ENCODE measurements at places on chromosomes 16 and 17. TPM values are rescaled to one million over a fixed set of nuclear protein-coding genes. Genes with fewer than 3 reads are reported as not detected.

- DNase-seq = no peak
Observed at GRCh38 chr17:19370493-19370960, 7.8 kb upstream of the MAPK7 start.

DNA sequence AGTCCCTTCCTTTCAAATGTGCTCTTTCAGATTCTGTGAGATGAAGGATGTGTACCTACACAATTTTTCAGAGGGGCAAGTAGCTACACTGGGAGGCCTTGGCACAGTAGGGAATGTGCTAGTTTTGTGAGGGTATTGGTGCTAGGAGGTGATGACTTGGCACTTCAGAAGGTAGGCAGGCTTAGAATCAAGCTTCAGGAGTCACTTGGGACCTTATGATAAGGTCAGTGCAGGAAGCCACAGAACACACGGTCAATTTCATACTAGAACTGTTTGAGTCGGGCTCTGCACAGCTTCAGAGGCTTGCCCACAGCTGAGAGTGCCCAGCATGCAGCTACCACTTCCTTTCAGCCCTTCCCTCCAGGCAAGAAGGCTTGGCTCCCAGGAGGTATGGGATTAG lies 6.1 kb downstream of the CMTM1 start:
- DNase-seq = no peak

- peak; percentile 49 for DNase-seq
Observed at GRCh38 chr16:1159973-1160772, 7.3 kb downstream of the CACNA1H start.

DNA sequence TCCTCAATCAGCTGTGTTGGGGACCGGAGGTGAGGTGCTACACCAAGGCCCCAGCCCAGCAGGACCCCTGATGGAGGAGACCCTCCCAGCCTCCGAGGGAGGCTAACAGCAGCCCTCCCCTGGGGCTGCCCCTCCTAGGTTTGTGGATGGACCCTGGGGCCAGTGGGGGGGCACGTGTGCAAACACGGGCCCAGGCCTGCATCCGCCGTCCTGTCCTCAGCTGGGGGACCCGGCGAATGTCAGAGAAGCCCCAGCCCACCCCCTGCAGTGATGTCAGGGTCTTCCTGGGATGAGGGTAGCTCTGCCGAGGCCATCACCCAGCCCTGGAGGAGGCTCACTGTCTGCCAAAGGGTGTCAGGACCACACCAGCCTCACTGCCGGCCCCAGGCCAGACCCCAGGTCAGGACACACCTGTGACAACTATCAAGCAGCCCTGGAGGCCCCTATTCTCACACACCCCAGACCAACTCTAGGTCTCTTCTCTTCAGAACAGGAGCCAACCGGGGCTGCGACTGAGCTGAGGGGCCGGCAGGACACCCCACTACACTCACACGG lies 26.7 kb downstream of the CEP131 start:
- DNase-seq = no peak

- no peak for DNase-seq
Observed at GRCh38 chr17:13117616-13118015, 99.8 kb upstream of the ELAC2 start.

GRCh38 chr16:10936272-10936984 lies 5.8 kb downstream of the DEXI start:
- no peak for DNase-seq

- DNase-seq = no peak
Observed at GRCh38 chr16:13586051-13586450, 333.9 kb upstream of the ERCC4 start.

DNA sequence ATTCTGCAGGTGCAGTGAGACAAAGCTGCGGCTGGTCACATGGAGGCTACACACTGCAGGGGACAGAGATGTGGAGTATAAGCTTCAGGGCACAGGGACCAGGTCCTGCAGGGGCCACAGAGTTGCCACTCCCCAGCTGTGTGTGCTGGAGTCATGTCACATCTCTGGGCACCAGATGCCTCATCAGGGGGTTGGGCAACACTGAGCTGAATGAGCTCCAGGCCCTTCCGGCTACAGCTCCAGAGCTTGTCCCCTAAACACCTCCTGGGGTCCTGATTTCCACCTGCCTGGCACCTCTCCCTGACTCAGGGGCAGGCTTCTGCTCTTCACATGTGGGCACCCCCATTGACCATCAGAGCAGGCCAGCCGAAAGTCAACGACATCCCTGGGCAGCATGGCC lies 32.5 kb downstream of the SPHK1 start:
- no peak for DNase-seq

DNA sequence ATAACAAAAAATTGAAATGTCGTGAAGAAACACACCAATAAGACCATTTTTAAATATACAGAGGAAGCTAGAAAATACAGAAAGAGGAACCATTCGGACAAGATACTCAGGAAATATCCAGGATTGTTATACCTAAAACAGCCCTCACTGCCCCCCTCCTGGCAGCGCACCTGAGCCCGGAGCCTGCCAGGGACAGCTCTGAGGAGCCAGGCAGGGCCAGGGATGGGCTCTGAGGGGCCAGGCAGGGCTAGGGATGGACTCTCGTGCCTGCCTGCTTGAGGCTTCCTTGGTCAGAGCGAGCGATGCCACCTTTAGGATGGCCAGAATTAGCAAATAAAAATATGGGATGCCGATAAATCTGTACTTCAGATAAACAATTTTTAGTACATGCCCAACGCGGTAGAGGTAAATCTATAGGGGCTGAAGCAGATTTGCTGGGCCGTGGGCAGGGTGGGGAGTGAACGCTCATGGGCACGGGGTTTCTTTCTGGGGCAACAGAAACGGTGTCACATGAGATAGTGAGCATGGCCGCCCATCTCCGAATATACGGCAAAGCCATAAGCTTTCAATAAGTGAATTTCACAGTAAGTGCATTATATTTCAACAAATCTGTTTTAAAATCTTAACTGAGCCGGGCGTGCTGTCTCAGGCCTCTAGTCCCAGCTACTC lies 18.2 kb upstream of the CSNK1D start:
- DNase-seq = no peak

- DNase-seq = no peak
Observed at GRCh38 chr17:41421116-41421515, 3.3 kb downstream of the KRT37 start.

- no peak for DNase-seq
Observed at GRCh38 chr17:74737299-74738050, 419 bp downstream of the RAB37 start.

SLC5A11 gene
- not detected for total RNA-seq

TEX14 gene
- total RNA-seq = 0.31 TPM

SDF2 gene
- total RNA-seq = 33.5 TPM

CTU2 gene
- total RNA-seq = 15.9 TPM

VASN gene
- total RNA-seq = 2.5 TPM

PLCG2 gene
- 1.6 TPM for total RNA-seq

TRPV2 gene
- total RNA-seq = 2.0 TPM

NTN1 gene
- total RNA-seq = 1.1 TPM

Data from occipital lobe (tissue), 3 donors.